PC-9 (cell line): ENCODE measurements at places on chromosomes 12 and 14. TPM values are rescaled to one million over a fixed set of nuclear protein-coding genes. Genes with fewer than 3 reads are reported as not detected.
A peak's percentile ranks its signal among the peaks of the same experiment; 100 is the strongest.

The NEMF gene
- total RNA-seq, result 49.7 and 67.6 TPM in 2 replicates

The CABP1 gene
- not detected in 2 replicates for total RNA-seq

The RIPK3 gene
- total RNA-seq, result 4.0 and 6.4 TPM in 2 replicates

The KRT6C gene
- total RNA-seq, result not detected in 2 replicates

The KRT85 gene
- total RNA-seq, result not detected in 2 replicates

The NOS1 gene
- total RNA-seq, result not detected in 2 replicates

The MANSC4 gene
- not detected in 2 replicates for total RNA-seq

The KRT2 gene
- total RNA-seq, result not detected in 2 replicates

- H3K4me1 ChIP-seq, result no peaks in the 10 kb centered on the region
- no peak overlapping the region for H3K4me3 ChIP-seq
- no peak overlapping the region for H3K27ac ChIP-seq
- H3K36me3 ChIP-seq, result no peaks in the 10 kb centered on the region
- no peaks in the 10 kb centered on the region for H3K27me3 ChIP-seq
These were observed 943.6 kb downstream of the LRFN5 start for GRCh38 chr14:42550310-42550709.

DNA sequence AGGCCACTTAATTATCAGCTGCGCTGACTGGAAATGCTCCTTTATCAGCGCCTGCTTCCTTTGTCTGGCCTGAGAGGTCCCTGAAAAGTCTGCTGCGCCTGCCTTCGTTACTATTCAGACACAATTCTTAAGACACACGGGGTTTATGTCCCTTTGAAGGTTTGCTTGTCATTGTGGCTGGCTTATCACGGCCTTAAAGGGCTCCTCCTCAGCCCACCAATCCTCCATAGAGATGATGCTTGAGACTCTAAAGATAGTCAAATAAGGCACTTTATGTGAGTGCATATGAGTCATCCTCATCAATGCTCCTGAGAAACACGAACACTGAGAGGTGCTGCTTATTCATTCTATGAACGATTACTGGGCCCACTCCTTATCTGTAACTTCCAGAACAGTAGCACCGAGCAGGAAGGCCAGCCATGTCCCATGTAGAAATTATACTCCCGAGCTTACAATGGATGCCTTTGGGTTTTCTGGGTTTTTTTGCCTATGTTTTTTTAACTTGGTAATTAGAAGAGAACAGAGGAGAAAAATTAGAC, 1268.2 kb upstream of the TMEM132C start:
- H3K4me1 ChIP-seq, result no peaks in the 10 kb centered on the region
- H3K36me3 ChIP-seq, result no peaks in the 10 kb centered on the region
- no peak for DNase-seq
- no peaks in the 10 kb centered on the region for H3K27me3 ChIP-seq
- H3K27ac ChIP-seq, result no peak overlapping the region

GRCh38 chr14:102504328-102504999, 5.1 kb downstream of the ANKRD9 start:
- no peak for DNase-seq
- no peaks in the 10 kb centered on the region for H3K27me3 ChIP-seq
- H3K27ac ChIP-seq, result no peak overlapping the region
- H3K4me3 ChIP-seq, result no peak overlapping the region

- H3K36me3 ChIP-seq, result no peaks in the 10 kb centered on the region
- H3K27ac ChIP-seq, result no peak overlapping the region
- H3K4me3 ChIP-seq, result no peak overlapping the region
- DNase-seq, result no peak
- peaks cover 11% of the 10 kb centered on the region for H3K4me1 ChIP-seq
These were observed 69.5 kb downstream of the STON2 start for GRCh38 chr14:81330619-81331122.

GRCh38 chr12:4943067-4943937, 33.6 kb downstream of the KCNA1 start:
- H3K4me1 ChIP-seq, result no peaks in the 10 kb centered on the region
- peaks cover 90% of the 10 kb centered on the region for H3K27me3 ChIP-seq
- no peak for DNase-seq
- H3K27ac ChIP-seq, result no peak overlapping the region
- H3K36me3 ChIP-seq, result no peaks in the 10 kb centered on the region

DNA sequence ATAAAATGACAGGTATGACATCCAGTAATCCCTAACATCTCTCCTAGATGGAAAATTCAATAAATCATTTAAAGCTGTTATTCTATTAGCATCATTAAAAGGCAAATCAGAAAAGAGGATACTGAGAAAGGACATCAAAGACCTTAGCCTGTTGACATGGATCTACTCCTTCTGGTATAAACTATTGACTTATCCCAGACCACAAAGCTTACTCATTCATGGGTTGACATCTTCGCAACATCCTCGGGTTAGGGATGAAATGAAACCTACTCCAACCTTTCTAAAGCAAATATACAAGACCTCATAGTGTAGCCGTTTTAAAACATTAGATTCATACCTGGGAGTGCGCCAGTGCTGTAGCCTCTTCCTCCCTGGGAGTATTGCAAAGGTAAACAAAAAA, 191.5 kb upstream of the BTG1 start:
- H3K4me1 ChIP-seq, result 0 out of 2 replicates have a peak, but pooled peaks cover 7% of the 10 kb centered on the region
- no peaks in the 10 kb centered on the region for H3K36me3 ChIP-seq
- no peak for DNase-seq
- H3K4me3 ChIP-seq, result no peak overlapping the region
- H3K27ac ChIP-seq, result no peak overlapping the region

DNA sequence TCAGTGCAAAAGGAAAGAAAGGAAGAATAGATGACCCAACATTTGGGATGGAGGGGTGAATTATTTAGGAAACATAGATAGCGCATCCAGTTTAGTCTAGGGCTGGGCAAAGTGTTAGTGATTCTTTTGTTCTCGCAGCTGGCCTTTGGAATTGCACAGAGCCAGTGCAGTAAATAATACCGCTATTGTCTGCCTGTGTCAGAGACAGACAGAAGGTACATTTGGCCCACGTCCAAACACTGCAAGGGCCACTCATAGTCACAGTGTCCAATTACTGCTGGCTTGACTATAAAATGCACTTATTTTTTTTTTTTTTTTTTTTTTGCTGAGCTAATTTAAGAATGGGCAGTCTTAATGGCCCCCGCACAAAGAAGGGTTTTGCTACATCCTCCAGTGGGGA, 638.6 kb downstream of the BCL11B start:
- H3K27ac ChIP-seq, result no peak overlapping the region
- H3K4me3 ChIP-seq, result no peak overlapping the region
- no peaks in the 10 kb centered on the region for H3K36me3 ChIP-seq
- H3K27me3 ChIP-seq, result peaks cover 16% of the 10 kb centered on the region; the same call in 1 of the 2 replicates

- no peaks in the 10 kb centered on the region for H3K4me1 ChIP-seq
- H3K27ac ChIP-seq, result no peak overlapping the region
- H3K27me3 ChIP-seq, result no peaks in the 10 kb centered on the region
- peaks cover 21% of the 10 kb centered on the region for H3K36me3 ChIP-seq
- DNase-seq, result no peak
These were observed 334.8 kb upstream of the RGS6 start for GRCh38 chr14:71597287-71597920.

- no peak overlapping the region for H3K27ac ChIP-seq
- no peaks in the 10 kb centered on the region for H3K27me3 ChIP-seq
- no peak overlapping the region for H3K4me3 ChIP-seq
These were observed 49.1 kb upstream of the KCNJ8 start for GRCh38 chr12:21823581-21823980.

DNA sequence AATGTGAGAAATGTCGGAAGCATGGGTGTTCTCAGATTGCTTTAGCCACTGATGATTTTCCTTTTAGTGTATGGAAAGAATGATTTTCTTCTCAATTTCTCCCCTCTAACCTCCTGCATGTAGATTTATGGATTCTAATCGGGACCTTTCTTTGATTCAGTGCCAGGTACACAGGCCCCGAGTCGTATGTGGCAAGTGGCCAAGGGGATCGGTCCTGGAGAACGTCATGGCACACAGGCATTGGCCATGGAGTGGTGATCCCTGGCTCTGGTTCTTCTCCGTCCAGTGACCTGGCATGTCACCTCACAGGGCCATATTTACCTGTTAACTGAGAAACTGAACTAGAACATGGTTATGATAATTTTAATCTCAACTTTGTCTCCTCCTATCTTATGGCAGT, 58.1 kb downstream of the ETV6 start:
- H3K4me1 ChIP-seq, result 0 out of 2 replicates have a peak, but pooled peaks cover 5% of the 10 kb centered on the region
- no peak overlapping the region for H3K4me3 ChIP-seq
- DNase-seq, result no peak
- H3K27me3 ChIP-seq, result no peaks in the 10 kb centered on the region
- no peak overlapping the region for H3K27ac ChIP-seq
- H3K36me3 ChIP-seq, result no peaks in the 10 kb centered on the region

DNA sequence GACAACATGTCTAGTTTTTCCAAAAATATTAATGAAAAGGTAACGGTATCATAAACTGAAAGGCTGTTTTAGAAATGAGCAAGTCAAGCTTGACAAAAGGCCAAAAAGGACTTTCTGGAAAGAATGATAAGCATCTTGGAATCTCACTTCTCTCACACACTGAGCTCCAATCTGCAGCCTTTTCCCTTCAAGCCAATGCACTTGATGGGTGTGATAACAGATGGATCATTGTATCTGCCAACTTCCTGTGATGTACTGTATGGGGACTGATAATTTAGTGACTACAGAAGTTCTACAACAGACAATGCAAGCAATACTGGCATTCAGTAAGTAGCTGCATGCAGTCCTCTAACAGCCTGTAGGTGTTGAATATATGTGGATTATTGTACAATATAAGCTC, 147.1 kb downstream of the MED13L start:
- DNase-seq, result no peak
- peaks cover 12% of the 10 kb centered on the region for H3K4me1 ChIP-seq
- H3K36me3 ChIP-seq, result no peaks in the 10 kb centered on the region
- H3K27me3 ChIP-seq, result no peaks in the 10 kb centered on the region
- H3K4me3 ChIP-seq, result no peak overlapping the region

DNA sequence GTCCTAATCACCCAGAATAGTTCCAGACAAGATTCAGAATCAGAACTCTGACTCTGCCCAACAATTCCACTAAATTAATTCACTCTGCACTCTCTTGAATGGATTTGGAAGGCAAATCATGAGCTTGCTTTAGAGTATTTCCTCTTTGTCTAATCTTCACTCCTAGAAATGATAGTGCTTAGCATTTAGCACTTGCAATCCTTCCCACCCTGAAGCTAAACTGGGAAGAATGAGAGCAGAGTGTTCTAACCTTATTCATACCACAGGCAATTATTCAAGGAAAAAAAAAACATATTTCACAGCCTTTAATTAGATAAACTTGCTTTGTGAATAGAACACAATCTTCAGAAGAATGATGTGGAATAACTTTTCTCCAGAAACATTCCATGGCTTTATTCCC, 264.6 kb downstream of the PAWR start:
- H3K36me3 ChIP-seq, result no peaks in the 10 kb centered on the region
- H3K4me1 ChIP-seq, result peaks cover 37% of the 10 kb centered on the region
- no peaks in the 10 kb centered on the region for H3K27me3 ChIP-seq
- no peak for DNase-seq
- H3K27ac ChIP-seq, result no peak overlapping the region

GRCh38 chr14:103735815-103736545, 20.4 kb downstream of the ZFYVE21 start:
- no peak overlapping the region for H3K4me3 ChIP-seq
- H3K27ac ChIP-seq, result no peak overlapping the region
- H3K27me3 ChIP-seq, result no peaks in the 10 kb centered on the region
- H3K4me1 ChIP-seq, result peaks cover 15% of the 10 kb centered on the region
- peak; percentile 94 for DNase-seq

DNA sequence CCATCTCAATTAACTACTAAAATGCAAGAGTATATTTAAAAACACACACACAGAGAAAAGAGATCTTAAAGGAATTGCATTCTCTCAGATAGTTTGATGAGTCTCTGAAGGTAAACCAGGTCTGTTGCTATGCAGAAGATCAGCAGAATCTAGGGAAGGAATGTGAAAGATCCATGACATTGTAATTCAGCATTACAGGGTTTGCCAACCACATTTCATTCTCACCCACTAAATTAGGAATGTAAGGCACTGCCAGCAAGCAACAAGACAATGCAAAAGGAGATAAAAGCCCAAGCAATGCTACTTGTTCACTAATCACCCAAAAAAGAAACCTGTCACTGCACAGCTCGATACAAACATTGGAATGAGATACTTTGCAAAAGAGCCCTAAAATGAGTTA, 106.3 kb downstream of the LRIG3 start:
- no peak overlapping the region for H3K4me3 ChIP-seq
- no peak for DNase-seq
- no peak overlapping the region for H3K27ac ChIP-seq

DNA sequence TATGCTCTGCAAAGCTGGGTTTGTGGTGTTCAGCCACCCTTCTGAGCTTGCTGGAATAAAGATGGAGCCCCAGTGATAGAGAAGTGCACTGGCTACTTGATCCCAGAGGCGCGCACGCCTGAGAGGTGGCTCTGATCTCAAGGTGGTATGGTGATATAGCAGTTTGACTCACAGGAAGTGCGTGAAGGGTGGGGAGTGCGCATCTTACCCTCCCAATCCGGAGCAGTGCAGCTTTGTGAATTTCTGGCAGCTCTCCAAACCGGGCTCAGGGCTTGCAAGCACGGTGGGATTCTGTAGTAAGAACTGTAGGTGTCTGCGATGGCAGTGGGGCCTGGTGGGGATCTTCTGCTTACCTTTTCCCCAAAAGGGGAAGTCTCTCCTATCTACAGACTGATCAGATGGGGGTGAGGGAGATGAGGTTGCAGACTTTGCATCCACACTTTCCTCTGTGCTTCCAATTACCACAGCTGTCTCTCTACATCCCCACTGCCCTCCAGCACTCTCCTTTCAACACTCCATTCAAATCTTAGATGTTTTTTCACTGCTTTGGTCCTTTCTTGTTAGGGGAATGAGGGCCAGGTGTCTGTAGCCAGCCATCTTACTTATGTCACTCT, 197.4 kb upstream of the SLC38A2 start:
- no peaks in the 10 kb centered on the region for H3K36me3 ChIP-seq
- no peaks in the 10 kb centered on the region for H3K27me3 ChIP-seq
- H3K27ac ChIP-seq, result no peak overlapping the region
- H3K4me1 ChIP-seq, result no peaks in the 10 kb centered on the region
- H3K4me3 ChIP-seq, result no peak overlapping the region
- no peak for DNase-seq

- no peak for DNase-seq
- no peak overlapping the region for H3K27ac ChIP-seq
- H3K27me3 ChIP-seq, result no peaks in the 10 kb centered on the region
- H3K4me3 ChIP-seq, result no peak overlapping the region
These were observed 4.2 kb downstream of the TBK1 start for GRCh38 chr12:64456119-64456518.

DNA sequence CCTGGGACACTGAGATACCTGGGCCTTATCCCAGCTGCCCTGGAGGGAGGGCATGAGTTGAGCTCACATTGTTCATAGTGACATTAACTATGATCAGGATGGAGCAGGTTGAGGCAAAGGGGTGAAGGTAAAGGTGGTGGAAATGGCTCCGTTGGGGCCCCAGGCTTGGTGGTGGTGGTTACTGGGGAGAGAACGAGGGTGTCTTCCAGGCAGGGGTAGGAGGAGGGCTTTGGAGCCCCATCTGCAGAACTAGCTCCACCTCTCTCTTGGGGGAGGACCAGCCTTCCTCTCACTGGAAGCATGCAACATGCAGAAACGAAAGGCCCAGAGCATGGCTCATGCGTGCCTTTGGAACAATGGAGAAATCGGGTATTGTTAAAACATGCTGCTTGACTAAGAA, 217.0 kb downstream of the SLC41A2 start:
- no peak overlapping the region; the same call in 1 of the 2 replicates for H3K27ac ChIP-seq
- no peak for DNase-seq
- H3K4me1 ChIP-seq, result no peaks in the 10 kb centered on the region
- no peaks in the 10 kb centered on the region for H3K36me3 ChIP-seq

- no peak overlapping the region for H3K27ac ChIP-seq
- DNase-seq, result no peak
- no peak overlapping the region for H3K4me3 ChIP-seq
- no peaks in the 10 kb centered on the region for H3K4me1 ChIP-seq
- no peaks in the 10 kb centered on the region for H3K36me3 ChIP-seq
These were observed 181.6 kb upstream of the LMNTD1 start for GRCh38 chr12:25734529-25735180.

GRCh38 chr14:76771437-76771980, 10.2 kb downstream of the VASH1 start:
- H3K27ac ChIP-seq, result no peak overlapping the region
- peaks cover 17% of the 10 kb centered on the region for H3K4me1 ChIP-seq
